Caudate nucleus (tissue), 63 donors: ENCODE measurements at places on chromosomes 16 and 17.

DNA sequence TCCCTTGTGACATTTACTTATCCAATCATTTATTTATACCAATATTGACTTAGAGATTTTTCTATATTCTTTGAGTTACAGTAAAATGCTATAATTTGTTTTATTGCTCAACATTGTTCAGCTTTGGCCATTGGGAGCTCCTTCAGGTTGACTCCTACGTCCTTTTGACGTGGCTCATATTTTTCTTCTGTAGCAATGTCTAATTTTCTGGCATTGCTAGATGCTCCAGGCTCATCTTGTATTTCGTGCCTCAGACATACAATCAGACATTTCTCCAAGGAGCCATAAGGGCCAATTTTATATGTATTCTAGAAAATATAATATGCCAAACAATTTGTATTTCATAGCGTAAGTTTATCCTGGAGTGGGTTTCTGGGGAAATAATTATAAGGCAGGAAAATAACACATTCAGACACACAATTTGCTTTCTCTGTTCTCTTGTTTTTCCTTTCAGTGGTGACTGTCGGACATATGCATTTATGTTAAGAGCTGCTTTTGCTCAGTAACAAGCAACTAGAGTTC is 355.1 kb upstream of the MON1B start:
- no peak for DNase-seq

GRCh38 chr16:28324887-28325279 is 32.6 kb downstream of the SBK1 start:
- DNase-seq: no peak

DNA sequence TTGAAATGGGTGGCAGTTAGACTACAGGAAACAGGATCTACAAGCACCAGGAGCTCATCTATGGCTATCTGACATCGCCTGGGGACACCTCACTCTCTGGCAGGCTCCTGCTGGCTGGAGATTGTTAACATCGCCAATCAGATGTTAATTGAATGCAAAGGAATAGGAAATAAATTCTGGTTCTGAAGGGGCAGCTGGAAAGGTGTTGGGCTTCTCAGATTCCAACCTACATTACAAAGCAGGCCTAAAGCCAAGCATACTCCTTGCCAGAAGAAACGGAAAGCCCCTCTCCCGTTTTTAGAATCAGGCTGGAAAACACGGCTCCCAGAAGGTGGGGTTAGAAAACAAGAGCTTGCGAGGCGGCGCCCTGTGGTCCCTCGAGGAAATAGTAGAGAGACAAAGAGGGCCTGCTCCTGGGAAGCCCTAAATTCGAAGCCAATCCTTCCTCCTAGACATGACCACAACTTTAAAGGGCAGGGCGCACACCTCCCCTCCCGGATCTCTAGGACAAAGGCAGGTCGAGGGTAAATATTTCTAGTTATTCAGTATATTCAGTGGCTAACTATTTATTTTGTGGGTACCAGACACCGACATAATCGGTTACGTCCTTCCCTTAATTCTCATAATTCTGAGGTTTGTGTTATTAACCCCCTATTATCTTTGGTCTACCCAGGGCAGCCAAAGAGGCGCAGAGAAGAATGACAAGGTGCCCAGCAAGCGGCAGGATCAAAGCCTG is 763 bp upstream of the TOM1L1 start:
- no peak for DNase-seq

- DNase-seq: no peak
These were observed 48.9 kb downstream of the ZCCHC14 start for GRCh38 chr16:87443964-87444363.

DNA sequence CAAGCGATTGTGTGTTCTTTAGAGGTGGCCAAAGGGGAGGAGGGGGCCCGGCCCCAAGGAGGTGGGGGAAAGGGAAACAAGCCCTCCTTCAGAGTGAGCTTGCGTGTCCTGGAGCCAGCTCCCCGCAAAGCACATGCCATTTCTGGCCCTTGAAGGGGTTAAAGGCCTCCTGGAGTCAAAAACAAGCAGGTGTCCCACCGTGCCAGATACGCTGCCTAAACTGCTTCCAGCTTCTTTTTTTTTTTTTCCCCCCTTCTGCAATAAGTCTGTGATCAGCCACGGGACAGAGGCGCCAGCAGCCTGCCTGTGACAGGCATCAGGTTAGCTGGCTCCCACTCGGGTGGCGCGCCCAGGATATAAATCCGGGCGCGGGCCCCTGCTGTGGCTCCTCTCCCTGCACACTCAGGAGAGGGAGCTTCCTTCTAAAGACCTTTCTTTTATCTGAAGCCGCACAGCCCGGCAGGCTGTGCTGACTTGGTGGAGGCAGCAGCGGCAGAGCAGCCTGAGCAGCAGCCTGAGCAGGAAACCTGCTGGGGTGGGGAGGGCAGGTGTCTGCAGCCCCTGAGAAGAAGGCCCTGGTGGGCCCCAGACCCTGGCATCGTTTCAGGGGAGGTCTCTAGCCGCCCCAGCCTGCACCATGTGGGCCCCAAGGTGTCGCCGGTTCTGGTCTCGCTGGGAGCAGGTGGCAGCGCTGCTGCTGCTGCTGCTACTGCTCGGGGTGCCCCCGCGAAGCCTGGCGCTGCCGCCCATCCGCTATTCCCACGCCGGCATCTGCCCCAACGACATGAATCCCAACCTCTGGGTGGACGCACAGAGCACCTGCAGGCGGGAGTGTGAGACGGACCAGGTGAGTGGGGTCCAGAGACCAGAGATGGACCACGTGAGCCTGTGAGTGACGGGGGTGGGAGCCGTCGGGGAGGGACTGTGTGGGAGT is at the start of gene WFIKKN2:
Gene WFIKKN2 (plus strand): TSS at position 286 of the 934 bp plus-strand sequence. CDS start 352 bp downstream, at position 638.
- DNase-seq: no peak

DNA sequence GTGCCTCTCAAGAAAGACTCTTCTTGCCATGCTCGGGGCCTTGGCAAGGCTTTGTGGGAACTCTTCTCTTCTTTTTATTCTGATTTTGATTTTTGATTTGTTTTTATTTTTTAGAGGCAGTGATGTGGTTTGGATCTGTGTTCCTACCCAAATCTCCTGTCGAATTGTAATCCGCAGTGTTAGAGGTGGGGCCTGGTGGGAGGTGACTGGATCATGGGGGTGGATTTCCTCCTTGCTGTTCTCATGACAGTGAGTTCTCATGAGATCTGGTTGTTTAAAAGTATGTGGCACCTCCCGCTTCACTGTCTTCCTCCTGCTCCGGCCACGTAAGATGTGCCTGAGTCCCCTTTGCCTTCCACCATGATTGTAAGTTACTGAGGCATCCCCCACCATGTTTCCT is 281.4 kb downstream of the CPPED1 start:
- no peak for DNase-seq

- DNase-seq: no peak
These were observed 46.6 kb upstream of the GRIN2A start for GRCh38 chr16:10228779-10229178.

DNA sequence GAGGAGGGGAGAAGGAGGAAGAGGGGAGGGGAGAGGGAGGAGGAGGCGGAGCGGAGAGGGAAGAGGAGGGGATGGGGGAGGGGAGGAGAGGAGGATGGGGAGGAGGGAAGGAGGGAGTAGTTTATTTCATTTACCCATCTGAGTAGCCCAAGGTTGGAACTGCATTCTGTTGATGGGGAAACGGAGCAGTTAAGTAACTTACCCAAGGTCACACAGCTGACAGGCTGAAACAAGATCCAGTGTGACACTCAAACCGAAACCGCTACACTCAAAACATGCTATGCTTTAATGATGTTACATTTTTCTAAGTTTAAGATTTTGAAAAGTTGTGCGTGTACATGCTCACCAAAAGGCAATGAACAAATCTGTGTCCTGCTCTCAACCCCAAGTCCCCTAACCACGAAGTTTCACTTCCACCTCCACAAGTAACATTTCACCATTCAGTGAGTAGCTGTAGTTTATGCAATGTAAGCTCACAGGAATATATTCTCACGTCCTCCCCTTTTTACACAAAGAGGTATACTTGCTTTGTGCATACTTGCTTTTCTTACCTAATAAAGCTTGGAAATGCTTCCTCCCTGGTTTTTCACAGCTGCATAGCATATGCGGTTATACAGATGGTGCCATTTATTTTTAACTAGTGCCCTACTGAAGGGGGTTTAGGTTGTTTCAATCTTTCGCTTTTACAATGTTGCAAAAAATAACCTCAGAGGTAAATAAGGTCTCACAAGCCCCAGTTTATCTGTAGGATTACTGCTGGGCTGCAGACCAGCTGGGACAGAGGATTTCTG is 275.3 kb downstream of the PARN start:
- DNase-seq: no peak

DNA sequence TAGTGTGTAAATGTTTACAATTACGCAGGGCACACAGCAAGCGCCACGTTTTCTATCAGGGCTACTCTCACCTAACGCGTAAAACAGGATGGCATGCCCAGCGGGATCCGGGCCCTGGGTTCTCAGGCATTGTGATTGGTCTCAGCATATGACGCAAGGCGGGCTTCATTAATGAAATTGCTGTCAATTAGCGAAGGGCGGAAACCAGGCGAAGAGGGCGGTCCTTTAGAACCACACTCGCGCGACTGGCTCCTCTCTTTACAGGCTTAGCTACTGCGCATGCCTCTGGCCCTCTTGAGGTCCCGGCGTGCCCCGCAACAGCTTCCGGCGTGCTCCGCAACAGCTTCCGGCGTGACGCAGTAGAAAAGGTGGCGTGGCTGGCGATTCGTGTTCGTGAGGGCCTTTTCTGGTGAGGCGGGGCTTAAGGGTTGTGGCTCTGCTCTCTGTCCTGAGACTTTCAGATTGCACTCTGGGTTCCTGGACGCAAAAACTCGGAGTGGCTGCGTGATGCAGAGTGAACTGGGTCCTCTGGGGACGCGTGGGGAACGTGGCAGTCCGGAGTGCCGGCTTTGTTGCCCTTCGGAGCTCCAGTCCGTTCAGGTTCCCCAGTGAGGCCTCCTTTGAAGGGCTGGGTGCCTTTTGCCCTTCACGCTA is 9.2 kb downstream of the OR2C1 start:
- DNase-seq: peak; percentile 90

- DNase-seq: no peak
These were observed 589 bp downstream of the NMT1 start for GRCh38 chr17:45061606-45062205.

- no peak for DNase-seq
These were observed 3.5 kb downstream of the CTNS start for GRCh38 chr17:3639981-3640596.

DNA sequence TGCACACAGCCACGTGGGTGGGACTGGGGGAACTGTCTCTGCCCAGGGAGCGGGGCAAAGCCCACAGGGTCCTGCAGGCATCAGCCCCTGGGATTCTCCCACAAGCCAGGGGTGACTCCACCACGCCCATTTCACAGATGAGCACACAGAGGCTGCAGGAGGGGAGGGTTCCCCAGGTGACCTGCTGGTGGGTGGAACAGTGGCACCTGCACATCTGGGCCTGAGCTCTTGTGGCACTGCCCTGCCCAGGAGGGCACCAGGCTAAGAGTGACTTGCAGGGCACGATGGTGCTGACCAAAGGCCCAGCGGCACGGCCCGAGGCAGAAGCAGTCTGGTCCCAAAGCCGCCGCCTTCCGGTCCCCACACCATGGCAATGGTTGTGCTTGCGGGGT is 23.9 kb downstream of the PIEZO1 start:
- DNase-seq: no peak

DNA sequence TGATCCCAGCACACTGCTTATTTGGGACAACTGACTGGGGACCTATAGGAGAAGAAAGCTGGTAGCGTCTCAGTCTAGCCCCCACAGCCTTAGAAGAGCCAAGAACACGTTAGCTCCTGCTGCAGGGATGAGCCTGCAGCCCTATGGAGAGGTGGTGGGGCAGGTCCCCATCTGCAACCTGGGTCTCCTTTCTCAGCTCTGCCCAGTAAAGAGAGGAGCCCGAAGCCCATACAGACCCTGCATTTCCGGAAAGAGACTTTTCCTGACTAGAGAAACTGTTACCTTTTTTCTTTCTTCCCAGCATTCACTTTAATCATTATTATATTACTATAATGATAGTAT is 788 bp downstream of the METTL22 start:
- DNase-seq: no peak

DNA sequence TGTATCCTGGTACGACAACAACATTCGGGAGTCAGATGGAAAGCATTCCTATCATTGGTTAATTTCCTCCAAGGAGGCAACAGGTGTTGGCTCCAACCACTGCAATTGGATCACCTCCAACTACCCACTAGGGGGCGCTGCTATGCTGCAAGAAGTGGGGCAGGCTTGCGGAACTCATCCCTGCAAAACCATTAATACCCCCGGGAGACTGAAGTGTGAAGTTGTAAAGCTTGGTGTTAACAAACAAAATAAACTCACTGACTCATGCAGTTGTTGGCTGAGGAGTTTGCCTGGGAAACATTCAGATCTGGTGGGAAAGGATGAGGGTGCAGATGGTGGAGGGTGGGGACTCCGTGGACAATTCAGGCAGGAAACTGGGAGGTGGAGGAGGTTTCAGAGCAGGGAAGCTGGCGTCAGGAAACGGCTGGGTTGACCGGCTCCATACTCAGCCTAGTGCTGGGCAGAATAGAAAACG is 84.9 kb downstream of the HS3ST2 start:
- DNase-seq: peak; percentile 24

GRCh38 chr17:61837175-61838051 is 25.9 kb downstream of the BRIP1 start:
- DNase-seq: no peak

- DNase-seq: peak; percentile 64
These were observed at the start of gene CCDC40 for GRCh38 chr17:80035937-80036714. Gene CCDC40 (plus strand): TSS chr17:80036642. CDS start chr17:80036663, 21 bp downstream.

- no peak for DNase-seq
These were observed 49.6 kb downstream of the CYLD start for GRCh38 chr16:50791522-50791921.

- DNase-seq: no peak
These were observed 21.9 kb downstream of the PARN start for GRCh38 chr16:14608111-14608566.

- DNase-seq: no peak
These were observed 57.3 kb downstream of the AXIN2 start for GRCh38 chr17:65504141-65504540.

DNA sequence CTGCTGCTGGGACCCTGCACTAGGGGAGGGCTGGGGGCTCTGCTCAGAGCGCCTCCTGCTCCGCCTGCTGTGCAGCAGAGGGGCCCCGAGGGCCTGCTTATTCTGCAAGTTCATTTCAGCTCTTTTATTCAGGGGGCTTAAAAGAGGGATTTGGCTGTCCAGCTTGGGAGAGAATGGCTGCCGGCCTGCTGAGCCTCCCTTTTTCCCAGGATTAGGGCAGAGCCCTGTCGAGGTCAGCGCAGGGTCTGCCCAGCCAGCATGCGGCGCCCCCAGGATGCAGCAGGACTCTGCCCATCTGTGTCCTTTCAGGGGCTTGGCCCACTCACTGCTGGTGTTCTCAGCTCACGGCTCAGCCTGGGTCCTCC is 1.1 kb downstream of the SMIM5 start:
- DNase-seq: no peak
